ENCODE measurements at places on chromosomes 3 and 15.

DNA sequence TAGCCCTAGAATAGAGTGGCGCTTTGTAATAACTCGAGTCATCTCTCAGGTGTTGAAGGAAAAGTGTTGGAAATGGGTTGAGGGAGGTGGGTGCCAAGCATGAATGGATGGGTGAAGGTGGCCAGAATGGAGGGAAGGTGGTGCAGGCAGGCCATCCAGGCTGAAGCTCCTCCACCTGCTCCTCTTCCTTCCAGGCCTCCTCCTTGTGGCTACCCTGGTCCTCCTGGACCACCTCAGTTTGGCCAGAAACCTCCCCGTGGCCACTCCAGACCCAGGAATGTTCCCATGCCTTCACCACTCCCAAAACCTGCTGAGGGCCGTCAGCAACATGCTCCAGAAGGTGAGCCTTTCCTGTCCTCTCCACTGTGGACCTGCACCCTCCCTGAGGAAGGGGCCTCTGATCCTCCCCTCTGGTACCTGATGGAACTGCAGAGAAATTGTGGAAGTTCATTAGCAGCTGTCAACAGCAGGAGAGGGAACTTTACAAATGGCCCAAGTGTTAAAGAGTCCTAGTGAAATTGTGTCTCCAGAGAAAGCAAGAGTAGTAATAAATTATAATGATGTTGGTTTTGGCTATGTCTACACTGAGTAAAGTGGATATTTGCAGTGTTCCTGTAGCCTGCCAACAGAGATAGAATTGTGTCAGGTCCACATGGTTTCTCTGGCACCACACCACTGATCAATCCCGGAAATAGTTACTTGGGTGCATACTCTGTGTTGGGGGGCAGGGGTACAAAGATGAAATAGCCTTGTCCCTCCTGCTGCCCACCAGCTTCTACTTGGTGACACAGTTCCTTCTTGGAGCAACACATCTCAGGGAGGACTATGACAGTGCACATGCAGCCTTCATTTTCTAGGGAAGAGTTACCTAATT, 1.6 kb downstream of the IL12A start:
- no peak for DNase-seq

DNA sequence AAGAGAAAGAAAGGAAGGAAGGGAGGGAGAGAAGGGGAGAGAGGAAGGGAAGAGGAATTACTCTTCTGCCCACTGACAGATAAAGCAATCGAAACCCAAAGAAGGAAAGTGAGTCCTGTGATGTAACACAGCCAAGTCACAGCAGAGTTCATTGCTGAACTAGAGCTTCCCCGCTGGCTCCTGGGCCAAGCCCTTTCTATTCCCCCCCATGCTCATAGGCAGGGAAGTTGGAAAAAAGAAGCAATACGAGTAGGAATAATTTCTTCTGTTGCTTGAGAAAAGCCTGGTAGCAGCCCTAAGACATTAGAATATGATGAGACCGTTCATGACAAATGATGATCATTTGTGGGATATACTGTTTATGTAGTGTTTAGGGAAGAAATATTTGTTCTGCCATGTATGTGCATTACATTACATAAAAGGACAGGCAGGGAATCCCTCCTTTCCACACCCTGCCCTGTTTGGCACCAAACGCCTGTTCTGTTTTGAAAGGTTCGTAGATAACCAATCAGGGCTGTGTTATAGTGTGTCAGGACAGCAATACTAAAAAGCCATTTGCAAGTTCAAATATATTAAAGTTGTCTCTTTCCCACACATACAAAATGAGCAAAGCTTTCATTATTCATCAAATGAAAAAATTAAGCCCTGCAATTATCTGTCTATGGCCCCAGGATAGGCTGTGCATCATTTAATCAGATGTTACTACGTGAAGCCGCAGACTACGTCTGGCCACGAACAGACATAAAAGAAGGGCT, 111.0 kb upstream of the TRPM1 start:
- DNase-seq = no peak

- DNase-seq = no peak
These were observed 23.8 kb downstream of the FEM1B start for GRCh38 chr15:68301301-68301700.

DNA sequence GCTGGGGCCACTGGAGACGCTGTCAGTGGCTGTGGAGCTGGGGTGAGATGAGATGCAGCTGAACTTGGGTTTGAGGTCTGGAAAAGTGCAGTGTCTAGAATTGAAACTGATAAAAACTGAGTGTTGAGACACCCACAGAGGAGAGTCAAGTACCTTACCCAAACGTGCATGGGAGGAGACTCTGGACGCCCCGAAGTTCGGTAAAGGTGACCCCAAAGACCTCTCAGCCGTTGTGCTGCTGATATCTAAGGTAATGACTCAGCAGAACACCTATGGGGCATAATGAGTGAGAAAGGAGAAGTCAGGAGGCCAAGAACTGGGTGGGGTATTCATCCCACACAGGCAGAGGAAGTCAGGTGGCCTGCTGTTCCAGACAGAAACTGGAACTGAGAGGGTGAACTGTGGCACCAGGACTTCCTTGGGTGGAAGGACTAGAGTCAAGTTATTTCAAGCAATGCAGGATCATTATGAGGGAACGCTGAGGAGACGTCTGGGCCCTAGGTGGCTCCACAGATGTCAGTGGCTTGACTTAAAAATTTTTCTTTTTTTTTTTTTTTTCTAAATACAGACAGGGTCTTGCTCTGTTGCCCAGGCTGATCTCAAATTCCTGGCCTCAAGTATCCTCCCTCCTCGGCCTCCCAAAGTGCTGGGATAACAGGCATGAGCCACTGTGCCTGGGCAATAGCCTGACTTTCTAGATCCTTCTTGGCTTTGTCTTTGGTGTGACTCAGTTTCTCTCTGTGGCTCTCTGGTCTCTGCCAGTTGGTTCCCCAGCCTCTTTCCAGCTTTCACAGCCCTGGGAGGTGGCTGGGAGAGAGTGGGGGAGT, 67.6 kb upstream of the GCNT3 start:
- no peak for DNase-seq

GRCh38 chr3:188772886-188773285, 398.9 kb upstream of the TPRG1 start:
- no peak for DNase-seq
